ENCODE measurements at places on chromosomes 3 and 15.

- no peak for DNase-seq
Measured at GRCh38 chr3:49377483-49377882, 19.3 kb upstream of the GPX1 start.

- no peak for DNase-seq
Measured at GRCh38 chr3:150825192-150825915, 62.4 kb upstream of the SIAH2 start.

DNA sequence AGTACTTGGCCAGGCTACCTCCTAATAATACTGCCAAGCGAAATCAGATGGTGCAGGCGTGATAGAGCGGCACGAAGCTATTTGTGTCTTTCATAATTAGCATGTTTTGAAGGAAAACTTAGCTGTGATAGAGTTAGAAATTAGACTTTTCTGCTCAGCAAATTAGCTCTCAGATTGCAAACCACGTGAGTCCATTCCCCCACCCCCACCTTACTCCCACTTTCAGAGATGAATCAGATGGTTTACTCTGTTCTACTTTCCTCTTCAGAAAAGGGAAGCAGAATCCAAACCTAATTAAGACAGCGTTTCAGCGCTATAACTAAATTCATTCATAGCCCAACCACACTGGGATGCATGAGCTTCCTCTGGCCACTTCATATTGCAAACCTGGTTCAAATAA, 214.6 kb downstream of the SLCO3A1 start:
- no peak for DNase-seq

GRCh38 chr3:40583691-40584090, 58.9 kb downstream of the ZNF621 start:
- DNase-seq = no peak

DNA sequence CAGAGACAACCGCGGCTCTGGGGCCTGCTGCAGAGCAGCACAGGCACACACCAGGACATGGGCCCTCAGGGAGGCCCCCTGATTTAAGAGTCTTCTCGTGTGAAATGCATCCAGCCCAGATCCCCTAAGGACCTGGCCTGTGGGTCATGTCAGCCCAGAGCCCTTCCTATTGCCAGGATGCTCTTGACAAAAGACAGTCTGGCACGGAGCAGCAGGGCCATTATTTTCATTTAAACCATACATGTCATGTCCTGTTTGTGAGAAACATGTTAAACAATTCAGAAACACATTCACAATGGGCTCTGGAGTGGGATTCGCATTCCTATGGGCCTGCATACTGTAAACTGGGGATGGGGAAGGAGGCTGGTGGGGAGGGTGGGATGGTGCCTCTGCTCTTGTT, 367.4 kb upstream of the WNT5A start:
- DNase-seq = no peak

DNA sequence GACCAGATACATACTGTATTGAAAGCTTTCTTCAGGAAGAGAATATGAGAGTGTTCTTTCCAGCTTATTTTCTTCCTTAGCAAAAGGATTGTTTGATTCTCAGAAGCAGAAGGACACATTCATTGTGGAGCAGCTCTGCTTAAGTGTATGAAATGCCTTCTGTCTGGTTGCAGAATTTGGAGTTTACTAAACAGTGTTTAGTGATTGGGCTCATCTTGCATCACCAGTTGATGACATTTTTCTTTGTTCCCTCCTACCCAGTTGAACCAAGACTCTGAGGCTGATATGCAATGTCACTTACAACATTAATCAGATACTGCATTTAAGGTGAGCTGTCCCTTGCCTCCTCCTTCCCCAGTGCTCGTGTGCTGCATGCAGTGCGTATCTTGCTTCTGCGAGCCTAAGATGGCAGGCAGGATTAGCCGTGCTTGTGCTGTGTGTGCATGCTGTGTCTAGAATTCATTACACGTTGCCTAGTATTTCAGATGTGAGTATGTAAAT, 18.4 kb downstream of the ZBTB38 start:
- DNase-seq = peak; percentile 73

DNA sequence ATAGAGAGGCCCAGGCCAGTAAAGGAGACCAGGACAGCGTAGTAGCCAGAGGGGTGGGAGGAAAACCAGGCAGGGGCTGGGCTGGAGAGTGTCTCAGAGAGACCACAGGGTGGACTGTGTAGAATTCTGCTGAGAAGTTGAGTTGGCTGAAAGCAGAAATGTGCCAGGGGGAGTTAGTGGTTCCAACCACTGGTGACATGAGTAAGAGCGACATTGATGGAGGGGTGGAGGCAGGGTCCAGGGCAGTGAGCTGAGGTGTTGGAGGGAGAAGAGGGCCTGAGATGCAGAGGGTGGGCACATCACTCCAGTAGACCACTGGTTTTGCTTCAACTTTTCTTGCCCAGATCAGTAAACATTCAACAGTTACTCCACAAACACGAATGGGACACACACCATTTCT, 106.5 kb downstream of the ASB7 start:
- no peak for DNase-seq

DNA sequence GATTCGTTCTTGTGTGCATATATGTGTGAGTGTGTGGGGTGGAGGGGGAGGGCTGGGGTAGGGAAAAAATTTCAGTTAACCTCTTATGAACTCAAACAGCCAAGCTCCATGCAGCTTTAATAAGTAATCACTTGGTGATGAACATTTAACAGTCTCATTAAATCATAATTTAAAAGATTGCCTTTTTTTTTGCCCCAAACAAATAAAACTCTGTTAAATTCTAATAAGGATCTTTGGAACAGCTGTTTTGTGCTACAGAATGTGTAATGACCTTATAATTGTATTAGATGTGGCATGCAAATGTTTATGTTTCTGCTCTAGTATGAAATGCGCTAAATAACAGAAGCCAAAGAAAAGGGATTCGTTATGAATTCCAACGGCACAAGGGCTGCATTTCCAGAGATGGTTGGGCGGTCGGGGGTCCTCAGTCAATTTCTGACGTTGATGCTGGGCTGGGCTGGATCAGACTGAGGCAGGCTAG, 80.0 kb upstream of the RORA start:
- DNase-seq = no peak

DNA sequence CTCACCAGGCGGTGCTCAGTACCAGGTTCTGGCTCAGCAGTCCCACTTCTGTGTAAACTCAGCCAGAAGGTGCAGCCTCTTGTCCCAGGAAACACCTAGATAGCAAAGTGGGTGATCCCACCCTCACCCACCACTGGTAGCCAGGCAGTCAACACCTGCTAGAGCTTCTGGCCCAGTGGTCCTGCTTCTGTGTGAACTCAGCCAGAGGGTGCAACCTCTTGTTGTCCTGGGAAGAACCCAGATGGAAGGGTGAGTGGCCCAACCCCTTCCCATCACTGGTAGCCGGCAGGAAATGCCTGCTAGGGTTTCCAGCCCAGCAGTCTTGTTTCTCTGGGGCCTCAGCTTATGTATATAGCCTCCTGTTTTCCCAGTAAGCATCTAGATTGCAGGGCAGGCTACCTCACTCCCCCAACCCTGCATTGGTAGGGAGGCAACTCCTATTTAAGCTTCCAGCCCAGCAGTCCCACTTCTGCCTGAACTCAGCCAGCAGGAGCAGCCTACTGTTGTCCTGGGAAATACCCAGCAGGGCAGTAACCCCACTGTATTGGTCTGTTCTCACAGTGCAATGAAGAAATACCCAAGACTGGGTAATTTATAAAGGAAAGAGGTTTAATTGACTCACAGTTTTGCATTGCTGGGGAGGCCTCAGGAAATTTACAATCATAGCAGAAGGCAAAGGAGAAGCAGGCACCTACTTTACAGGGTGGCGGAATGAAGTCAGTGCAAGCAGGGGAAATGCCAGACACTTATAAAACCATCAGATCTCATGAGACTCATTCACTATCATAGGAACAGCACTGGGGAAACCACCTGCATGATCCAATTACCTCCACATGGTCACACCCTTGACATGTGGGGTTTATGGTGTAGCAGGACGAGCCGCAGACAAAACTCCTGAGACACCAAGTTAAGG, 110.6 kb downstream of the DTWD1 start:
- DNase-seq = no peak

DNA sequence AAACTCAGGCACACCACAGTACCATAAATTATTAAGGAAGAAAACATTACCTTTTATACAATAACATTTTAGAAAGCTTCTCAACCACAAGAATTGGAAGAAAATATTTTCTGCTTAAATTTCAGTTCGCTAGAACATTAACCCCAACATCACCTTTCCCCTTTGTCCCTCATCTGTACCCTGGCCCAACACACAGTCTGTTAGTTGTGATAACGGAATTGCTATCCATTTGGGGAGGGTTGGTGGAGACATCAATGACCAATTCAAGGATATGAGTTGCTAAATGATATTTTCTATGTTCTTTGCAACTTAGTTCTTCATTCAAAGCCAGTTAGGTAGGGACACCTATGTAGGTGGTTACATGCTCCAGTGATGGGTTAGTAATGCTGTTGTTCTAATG, 5.8 kb downstream of the EID1 start:
- DNase-seq = no peak

GRCh38 chr15:44033894-44034293, 161.2 kb downstream of the FRMD5 start:
- no peak for DNase-seq

GRCh38 chr3:107989661-107990060, 101.2 kb downstream of the CD47 start:
- no peak for DNase-seq

DNA sequence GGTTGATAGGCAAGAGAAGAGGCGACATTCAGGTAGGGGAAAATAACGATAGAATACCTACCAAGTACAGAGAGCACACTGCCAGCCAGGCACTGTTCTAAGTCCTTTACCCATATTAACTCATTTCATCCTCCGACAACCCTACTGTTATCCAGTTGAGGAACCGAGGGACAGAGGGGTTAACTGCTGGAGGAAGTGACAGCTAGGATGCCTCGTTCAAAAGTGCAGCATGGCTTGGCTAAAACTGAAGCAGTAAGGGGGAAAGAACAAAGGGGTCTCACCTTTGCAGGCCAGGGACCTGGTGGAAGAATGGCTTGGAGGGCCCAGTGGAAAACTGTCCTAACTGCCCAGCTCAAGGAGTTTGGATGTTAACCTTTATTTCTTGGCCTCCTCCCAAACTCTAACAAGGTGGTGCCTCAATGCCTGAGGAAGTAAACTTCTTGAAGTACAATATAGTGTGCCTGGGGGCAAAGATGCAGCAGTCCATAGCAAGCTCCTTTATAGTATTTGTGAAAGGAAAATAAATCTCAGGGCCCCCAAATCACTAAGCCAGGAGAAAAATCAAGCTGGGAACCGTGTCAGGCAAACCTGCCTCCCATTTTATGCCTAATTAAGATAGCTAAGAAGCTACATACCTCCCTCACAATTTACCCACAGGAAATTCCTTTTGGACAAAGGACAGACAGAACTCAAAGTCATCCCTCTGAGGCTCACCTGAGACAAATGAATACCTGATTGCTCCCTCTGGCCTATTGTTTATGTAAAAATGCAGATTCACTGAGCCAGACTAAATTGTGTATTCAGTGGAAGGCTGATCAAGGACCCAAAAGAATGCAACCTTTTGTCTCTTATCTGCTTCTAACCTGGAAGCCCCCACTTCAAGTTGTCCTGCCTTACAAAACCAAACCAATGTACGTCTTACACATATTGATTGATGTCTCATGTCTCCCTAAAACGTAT, 1.6 kb upstream of the ITGB5 start:
- DNase-seq = no peak
